Activated CD8-positive, alpha-beta memory T cell treated with anti-CD3 and anti-CD28 coated beads, Interleukin-2, amount 10 ng/mL, durations not matched to agents 7 days and 5 days (primary cell): ENCODE measurements at places on chromosomes 2 and 18. TPM values are rescaled to one million over a fixed set of nuclear protein-coding genes. Genes with fewer than 3 reads are reported as not detected.

- no peak for DNase-seq
Observed at GRCh38 chr2:67510745-67511144, 113.6 kb downstream of the ETAA1 start.

- peak; percentile 25 for DNase-seq
Observed at GRCh38 chr2:239818531-239819011, 206.6 kb downstream of the NDUFA10 start.

Gene CHAC2
- 21.9 TPM for total RNA-seq

- no peak for DNase-seq
Observed at GRCh38 chr2:219985017-219985416, 357.6 kb downstream of the SLC4A3 start.

DNA sequence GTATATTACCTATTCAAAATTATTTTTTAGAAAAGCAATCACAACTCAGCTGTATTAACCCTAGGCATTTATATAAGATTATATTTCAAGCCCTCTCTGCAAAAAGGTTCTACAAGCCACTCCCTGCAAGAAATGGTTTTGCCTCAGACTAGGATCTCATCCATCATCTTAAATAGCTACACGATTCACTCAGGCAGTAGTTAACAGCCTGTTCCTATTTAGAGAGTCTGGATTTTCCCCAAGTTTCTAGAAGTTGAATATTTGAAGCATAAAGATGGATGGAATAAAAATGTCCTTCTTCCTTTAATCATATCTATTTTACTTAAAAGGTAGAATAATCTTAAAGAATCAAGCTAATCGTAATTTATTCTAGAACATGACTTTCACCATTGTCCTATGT, 167.1 kb upstream of the STK17B start:
- DNase-seq = no peak
